Natural killer cell (primary cell): ENCODE measurements at places on chromosomes 16 and 17.

DNA sequence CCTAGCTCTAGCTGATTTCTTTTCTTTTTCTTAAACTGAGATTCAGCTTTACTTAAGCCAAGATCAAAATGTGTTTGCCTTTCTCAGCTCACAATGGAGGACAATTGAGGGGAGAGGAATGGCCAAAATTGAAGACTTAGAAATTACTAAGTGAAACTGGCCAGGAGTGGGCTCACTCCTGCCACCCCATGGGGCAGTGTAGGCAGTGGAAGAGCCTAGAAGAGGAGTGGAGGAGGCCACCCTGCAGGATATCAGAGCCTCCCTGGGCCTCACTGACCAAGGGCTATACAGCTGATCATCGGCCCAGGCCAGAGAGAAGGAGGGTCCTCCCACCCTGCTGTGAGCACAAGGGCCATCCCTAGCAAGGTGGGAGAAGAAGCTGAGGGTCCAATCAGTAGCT lies 119.8 kb downstream of the CCT6B start:
- no peaks in the 10 kb centered on the region for H3K4me1 ChIP-seq
- H3K27me3 ChIP-seq: no peaks in the 10 kb centered on the region
- H3K36me3 ChIP-seq: no peaks in the 10 kb centered on the region
- no peak overlapping the region for H3K27ac ChIP-seq
- H3K4me3 ChIP-seq: no peak overlapping the region
- DNase-seq: no peak

DNA sequence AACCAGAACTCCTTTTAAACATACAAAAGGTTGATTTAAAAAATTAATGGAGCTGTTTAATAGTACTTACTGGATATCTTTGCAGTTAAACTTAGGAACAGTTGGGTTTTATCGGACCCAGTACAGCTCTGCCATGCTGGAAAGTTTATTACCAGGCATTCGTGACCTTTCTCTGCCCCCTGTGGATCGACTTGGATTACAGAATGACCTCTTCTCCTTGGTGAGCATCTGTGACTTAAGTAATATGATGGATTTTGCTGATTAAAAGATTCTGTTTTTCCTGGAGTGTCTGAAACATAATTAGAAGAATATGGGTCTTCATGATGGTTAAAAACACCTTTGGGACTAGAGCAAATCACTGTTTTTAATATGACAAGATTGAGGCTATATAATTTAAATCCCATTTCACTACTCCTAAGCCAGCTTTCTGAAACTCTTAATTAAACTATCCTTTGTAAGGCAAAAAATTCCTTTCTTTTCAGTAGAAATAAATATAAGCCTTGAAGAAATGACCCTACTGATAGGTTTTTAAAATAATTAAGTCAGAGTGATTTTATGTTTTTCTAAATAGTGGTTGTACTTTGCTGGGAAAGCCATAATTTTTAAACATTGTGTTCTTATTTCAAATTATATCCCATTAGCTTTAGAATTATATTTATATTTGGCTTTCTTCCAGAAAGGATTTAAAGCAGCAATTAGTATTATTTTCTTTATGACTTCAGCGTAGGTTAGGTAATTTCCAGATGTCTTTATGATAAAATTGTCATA lies 45.7 kb upstream of the KPNB1 start:
- no peak overlapping the region for H3K27ac ChIP-seq
- H3K36me3 ChIP-seq: peaks cover 72% of the 10 kb centered on the region
- DNase-seq: no peak
- H3K4me1 ChIP-seq: no peaks in the 10 kb centered on the region
- no peaks in the 10 kb centered on the region for H3K27me3 ChIP-seq
- no peak overlapping the region for H3K4me3 ChIP-seq

DNA sequence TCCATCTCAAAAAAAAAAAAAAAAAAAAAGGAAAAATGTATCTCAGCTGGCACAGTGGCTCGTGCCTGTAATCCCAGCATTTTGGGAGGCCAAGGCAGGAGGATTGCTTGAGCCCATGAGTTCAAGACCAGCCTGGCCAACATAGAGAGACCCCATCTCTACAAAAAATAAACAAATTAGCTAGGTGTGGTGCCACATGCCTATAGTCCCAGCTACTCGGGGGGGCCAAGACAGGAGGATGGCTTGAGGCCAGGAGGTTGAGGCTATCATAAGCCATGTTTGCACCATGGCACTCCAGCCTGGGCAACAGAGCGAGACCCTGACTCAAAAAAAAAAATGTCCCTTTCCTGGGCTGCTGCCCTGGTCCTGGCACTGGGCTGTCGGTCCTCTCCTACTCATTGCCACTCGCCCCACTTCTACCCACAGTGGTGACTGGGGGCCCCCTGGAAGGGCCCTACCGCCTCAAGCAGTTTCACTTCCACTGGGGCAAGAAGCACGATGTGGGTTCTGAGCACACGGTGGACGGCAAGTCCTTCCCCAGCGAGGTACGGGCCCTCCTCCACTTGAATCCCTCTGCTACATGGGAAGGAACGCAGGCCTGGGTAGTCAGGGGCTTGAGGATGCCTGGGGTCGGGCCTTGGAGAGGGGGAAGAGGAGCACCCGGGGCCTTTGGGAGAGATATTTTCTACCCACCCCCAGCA lies 6.1 kb downstream of the CA7 start:
- peaks cover 8% of the 10 kb centered on the region for H3K27me3 ChIP-seq
- no peaks in the 10 kb centered on the region for H3K4me1 ChIP-seq
- no peak for DNase-seq
- H3K4me3 ChIP-seq: no peak overlapping the region
- no peaks in the 10 kb centered on the region for H3K36me3 ChIP-seq
- no peak overlapping the region for H3K27ac ChIP-seq

- H3K27ac ChIP-seq: no peak overlapping the region
- no peak for DNase-seq
- H3K27me3 ChIP-seq: no peaks in the 10 kb centered on the region
- no peaks in the 10 kb centered on the region for H3K36me3 ChIP-seq
- no peak overlapping the region for H3K4me3 ChIP-seq
- no peaks in the 10 kb centered on the region for H3K4me1 ChIP-seq
Observed at GRCh38 chr17:56486732-56487131, 106.8 kb upstream of the NOG start.

DNA sequence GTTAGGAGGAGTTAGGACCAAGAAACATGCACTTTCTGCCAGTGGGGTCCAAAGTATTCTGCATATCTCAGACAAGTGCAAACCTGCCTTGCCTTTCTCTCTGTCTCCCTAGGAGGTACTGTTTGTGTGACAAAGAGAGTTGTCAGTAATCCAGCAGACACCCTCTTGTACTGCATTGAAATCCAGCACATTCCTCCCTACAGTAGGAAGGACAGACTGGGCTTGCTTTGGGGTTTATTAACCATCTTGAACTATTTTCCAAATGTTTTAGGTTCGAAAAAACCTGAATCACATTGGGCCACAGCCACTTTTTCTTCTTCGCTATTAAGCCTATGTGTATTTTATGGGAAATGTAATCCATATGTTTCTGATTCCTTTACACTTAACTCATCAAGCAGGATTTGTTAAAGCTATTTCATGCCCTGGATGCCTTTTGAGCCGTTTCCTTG lies 204.2 kb upstream of the KCNJ16 start:
- H3K4me3 ChIP-seq: no peak overlapping the region
- no peak overlapping the region for H3K27ac ChIP-seq
- no peaks in the 10 kb centered on the region for H3K27me3 ChIP-seq
- no peak for DNase-seq
- no peaks in the 10 kb centered on the region for H3K4me1 ChIP-seq
- H3K36me3 ChIP-seq: no peaks in the 10 kb centered on the region

- no peak for DNase-seq
- peaks cover 28% of the 10 kb centered on the region for H3K4me1 ChIP-seq
- H3K4me3 ChIP-seq: no peak overlapping the region
- no peak overlapping the region for H3K27ac ChIP-seq
- H3K27me3 ChIP-seq: no peaks in the 10 kb centered on the region
Observed at GRCh38 chr16:85524630-85525419, 88.3 kb upstream of the GSE1 start.

GRCh38 chr16:48441863-48442279 lies 56.7 kb upstream of the SIAH1 start:
- no peaks in the 10 kb centered on the region for H3K4me1 ChIP-seq
- no peaks in the 10 kb centered on the region for H3K27me3 ChIP-seq
- no peak for DNase-seq
- H3K27ac ChIP-seq: no peak overlapping the region
- H3K4me3 ChIP-seq: no peak overlapping the region
- no peaks in the 10 kb centered on the region for H3K36me3 ChIP-seq

GRCh38 chr17:13534946-13535345 lies 66.8 kb downstream of the HS3ST3A1 start:
- no peak for DNase-seq
- H3K27ac ChIP-seq: no peak overlapping the region
- H3K36me3 ChIP-seq: no peaks in the 10 kb centered on the region
- no peak overlapping the region for H3K4me3 ChIP-seq
- no peaks in the 10 kb centered on the region for H3K27me3 ChIP-seq

DNA sequence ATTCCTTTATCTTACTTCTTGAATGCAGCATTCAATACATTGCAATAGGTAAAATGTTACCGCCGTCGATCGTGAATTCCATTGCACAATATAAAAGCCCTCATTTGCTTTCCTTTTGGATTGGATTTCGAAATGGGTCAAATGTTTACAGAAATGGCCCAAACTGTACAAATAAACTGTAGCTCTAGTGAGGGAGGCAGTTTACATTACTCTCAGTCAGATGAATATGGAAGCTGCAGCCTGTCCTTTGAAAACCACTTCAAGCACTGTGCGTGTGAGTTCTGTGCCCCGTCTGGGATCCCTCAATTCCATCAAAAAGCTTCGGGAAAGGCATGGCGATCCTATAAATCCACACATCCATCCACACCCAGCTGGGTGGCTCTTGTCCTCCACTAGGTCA lies 258.6 kb upstream of the FOXF1 start:
- no peak overlapping the region for H3K27ac ChIP-seq
- H3K4me3 ChIP-seq: no peak overlapping the region
- H3K36me3 ChIP-seq: no peaks in the 10 kb centered on the region
- no peaks in the 10 kb centered on the region for H3K27me3 ChIP-seq
- DNase-seq: no peak

GRCh38 chr16:62249069-62249468 lies 212.8 kb upstream of the CDH8 start:
- no peak overlapping the region for H3K4me3 ChIP-seq
- DNase-seq: no peak
- no peak overlapping the region for H3K27ac ChIP-seq
- H3K4me1 ChIP-seq: no peaks in the 10 kb centered on the region

- H3K27me3 ChIP-seq: no peaks in the 10 kb centered on the region
- DNase-seq: no peak
- H3K36me3 ChIP-seq: no peaks in the 10 kb centered on the region
- no peaks in the 10 kb centered on the region for H3K4me1 ChIP-seq
Observed at GRCh38 chr17:31786796-31787481, 72.1 kb downstream of the COPRS start.

GRCh38 chr17:1398028-1398427 lies 2.0 kb downstream of the YWHAE start:
- no peaks in the 10 kb centered on the region for H3K36me3 ChIP-seq
- H3K27ac ChIP-seq: peak overlapping the region; percentile 13
- no peak overlapping the region for H3K4me3 ChIP-seq
- DNase-seq: peak; percentile 30
- no peaks in the 10 kb centered on the region for H3K27me3 ChIP-seq

- H3K27me3 ChIP-seq: no peaks in the 10 kb centered on the region
- H3K4me3 ChIP-seq: peak within 1 kb of the TSS; percentile 11
- H3K36me3 ChIP-seq: peaks cover 37% of the 10 kb centered on the region
- peak within 1 kb of the TSS; percentile 60 for H3K27ac ChIP-seq
- peaks cover 19% of the 10 kb centered on the region for H3K4me1 ChIP-seq
Observed at GRCh38 chr16:370443-370842, at the start of gene MRPL28. Gene MRPL28, minus strand, starts transcription at chr16:370538. Its CDS starts 320 bp downstream, at chr16:370218.

- H3K27ac ChIP-seq: no peak overlapping the region
- H3K27me3 ChIP-seq: no peaks in the 10 kb centered on the region
- peaks cover 34% of the 10 kb centered on the region for H3K4me1 ChIP-seq
- H3K36me3 ChIP-seq: no peaks in the 10 kb centered on the region
- no peak overlapping the region for H3K4me3 ChIP-seq
Observed at GRCh38 chr16:3007957-3008689, 4.6 kb upstream of the CLDN9 start.

DNA sequence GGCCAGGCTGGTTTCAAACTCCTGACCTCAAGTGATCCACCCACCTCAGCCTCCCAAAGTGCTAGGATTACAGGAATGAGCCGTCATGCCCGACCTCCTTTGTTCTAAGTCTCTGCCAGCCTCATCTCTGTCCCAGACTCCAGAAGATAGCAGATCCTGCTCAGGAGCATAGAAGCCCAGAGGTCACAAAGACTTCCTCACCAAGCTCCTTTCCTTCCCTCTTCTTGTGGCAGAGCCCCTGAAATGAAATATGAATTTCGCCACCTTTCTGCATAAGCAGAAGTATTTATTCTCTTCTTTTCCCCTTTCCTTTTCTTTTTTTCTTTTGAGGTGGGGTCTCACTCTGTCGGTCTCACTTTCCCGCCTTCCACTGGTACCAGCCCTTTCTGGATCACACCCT lies 11.5 kb upstream of the PIPOX start:
- DNase-seq: no peak
- H3K36me3 ChIP-seq: no peaks in the 10 kb centered on the region
- H3K4me3 ChIP-seq: no peak overlapping the region
- no peak overlapping the region for H3K27ac ChIP-seq
- H3K4me1 ChIP-seq: peaks cover 2% of the 10 kb centered on the region

GRCh38 chr17:32920293-32920692 lies 7.7 kb upstream of the TMEM98 start:
- H3K4me1 ChIP-seq: no peaks in the 10 kb centered on the region
- no peak for DNase-seq
- H3K4me3 ChIP-seq: no peak overlapping the region
- no peak overlapping the region for H3K27ac ChIP-seq

DNA sequence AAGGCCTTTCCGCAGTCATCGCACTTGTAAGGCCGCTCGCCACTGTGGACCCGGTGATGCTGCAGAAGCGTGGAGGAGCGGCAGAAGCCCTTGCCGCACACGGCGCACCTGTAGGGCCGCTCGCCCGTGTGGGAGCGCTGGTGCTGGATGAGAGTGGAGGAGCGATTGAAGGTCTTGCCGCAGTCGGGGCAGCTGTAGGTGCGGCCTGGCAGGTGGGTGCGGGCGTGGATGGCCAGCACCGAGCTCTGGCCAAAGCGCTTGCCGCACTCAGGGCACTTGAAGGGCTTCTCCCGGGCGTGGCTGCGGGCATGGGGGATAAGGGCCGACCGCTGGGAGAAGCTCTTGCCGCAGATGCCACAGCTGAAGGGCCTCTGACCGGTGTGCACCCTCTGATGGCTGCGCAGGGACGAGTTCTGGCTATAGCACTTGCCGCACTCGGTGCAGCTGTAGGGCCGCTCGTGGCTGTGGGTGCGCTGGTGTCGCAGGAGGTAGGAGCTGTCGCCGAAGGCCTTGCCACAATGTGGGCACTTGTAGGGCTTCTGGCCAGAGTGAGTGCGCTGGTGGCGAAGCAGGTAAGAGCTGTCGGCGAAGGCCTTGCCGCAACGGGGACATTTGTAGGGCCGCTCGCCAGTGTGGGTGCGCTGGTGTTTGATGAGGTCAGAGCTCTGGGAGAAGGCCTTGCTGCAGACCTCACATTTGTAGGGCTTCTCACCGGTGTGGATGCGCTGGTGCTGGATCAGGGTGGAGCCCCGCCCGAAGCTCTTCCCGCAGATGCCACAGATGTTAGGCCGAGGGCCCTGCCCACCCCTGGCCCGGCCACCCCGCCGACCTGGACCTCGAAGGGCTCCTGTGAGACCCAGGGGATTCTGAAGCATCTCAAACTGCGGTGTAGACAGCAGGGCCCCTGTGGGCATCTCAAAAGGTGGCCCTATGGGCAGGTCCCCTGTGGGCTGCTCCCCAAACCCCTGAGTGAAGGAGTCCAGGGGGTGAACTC lies 1.5 kb downstream of the ZNF768 start:
- no peak overlapping the region for H3K27ac ChIP-seq
- H3K4me1 ChIP-seq: peaks cover 18% of the 10 kb centered on the region
- peaks cover 19% of the 10 kb centered on the region for H3K36me3 ChIP-seq
- no peak overlapping the region for H3K4me3 ChIP-seq

- peaks cover 10% of the 10 kb centered on the region for H3K4me1 ChIP-seq
- H3K27me3 ChIP-seq: no peaks in the 10 kb centered on the region
- H3K4me3 ChIP-seq: no peak overlapping the region
- peak; percentile 40 for DNase-seq
- no peak overlapping the region for H3K27ac ChIP-seq
Observed at GRCh38 chr16:10987361-10988163, 43.2 kb downstream of the CLEC16A start.
